Fibroblast of skin of left biceps (primary cell): ENCODE measurements at places on chromosomes 12 and 14.

GRCh38 chr14:72547999-72548398 is 345.9 kb downstream of the DPF3 start:
- DNase-seq = no peak

DNA sequence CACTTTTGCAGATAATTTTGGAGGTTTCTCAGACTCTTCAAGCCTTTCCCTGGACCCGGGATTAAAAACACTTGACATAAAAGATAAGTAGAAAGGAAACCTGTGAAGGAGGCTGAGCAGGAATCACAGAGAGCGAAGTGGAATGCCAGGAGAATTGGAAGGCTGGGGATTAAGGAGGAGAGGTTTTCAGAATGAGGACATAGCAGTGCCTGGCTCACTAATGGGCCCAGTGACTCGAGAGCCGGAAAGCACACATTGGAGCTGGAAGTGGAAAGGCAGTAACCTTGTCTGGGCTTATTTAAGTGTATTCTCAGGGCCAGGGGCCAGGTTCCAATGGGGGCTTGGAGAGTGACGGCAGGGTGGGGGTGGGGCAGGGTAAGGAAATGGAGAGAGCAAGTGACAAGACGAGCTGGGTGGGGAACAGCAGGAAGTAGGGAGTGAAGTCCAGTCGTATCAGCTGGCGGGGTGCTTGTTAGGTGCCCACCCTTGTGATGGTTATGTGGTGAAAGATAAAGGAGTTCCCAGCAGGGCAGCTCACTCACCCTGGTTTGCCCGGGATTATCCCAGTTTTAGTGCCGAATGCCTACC is 13.1 kb downstream of the EVL start:
- DNase-seq = no peak

DNA sequence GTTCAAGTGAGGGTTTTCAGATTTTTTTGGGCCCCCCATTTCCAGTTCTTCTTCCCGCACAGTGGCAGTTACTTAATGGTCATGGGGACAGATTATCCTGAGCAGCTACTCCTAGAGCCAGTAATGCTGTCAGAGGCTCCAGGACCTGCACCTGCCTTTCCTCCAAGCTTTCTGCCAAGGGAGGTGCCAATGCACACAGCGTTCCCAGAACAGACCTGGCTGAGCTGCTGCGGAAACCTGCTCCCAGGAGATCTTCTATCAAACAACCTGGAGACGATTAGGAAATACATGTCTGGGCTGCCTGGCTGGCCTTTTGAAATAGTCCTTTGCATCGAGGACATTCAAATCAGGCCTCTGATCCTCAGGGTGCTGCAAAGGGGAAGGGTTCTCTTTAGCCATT is 120.9 kb downstream of the SLC8A3 start:
- no peak for DNase-seq

DNA sequence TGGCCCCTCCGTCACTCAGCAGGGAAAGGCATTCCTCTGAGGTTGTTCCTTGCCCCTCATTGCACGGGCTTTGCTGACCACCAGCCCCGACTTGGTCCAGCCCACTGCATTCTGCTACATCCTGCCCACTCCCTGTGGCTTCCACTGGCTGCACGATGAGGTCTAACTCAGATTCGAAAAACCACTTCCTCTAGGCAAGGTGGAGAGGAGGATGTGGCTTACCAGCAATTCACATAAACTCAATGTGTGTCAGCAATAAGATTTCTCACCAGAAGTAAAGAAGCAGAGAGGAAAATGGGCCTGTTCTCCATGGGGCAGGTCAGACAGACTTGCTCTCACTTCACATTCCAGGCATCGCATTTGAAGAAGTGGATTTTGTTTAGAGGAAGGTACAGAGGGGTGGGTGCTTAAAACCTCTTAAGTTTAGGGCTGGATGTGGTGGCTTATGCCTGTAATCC is 14.7 kb downstream of the GPR68 start:
- no peak for DNase-seq

GRCh38 chr12:104215638-104216297 is at the start of gene TXNRD1:
Gene TXNRD1, plus strand, starts transcription at chr12:104215779. Its CDS starts 24 bp downstream, at chr12:104215803.
- DNase-seq = no peak
